ENCODE measurements at places on chromosomes 13 and 19. TPM values are rescaled to one million over a fixed set of nuclear protein-coding genes. Genes with fewer than 3 reads are reported as not detected.

GRCh38 chr19:2261438-2262172 lies 5.4 kb upstream of the JSRP1 start:
- no peaks in the 10 kb centered on the region for H3K36me3 ChIP-seq
- no peak for DNase-seq
- H3K4me1 ChIP-seq, result peaks cover 52% of the 10 kb centered on the region
- H3K4me3 ChIP-seq, result no peak overlapping the region
- H3K27ac ChIP-seq, result peak overlapping the region; percentile 1

GRCh38 chr19:57719424-57719823 lies 8.0 kb downstream of the ZNF671 start:
- no peak overlapping the region for H3K4me3 ChIP-seq
- peaks cover 34% of the 10 kb centered on the region for H3K36me3 ChIP-seq
- H3K4me1 ChIP-seq, result no peaks in the 10 kb centered on the region
- DNase-seq, result no peak
- H3K27me3 ChIP-seq, result no peaks in the 10 kb centered on the region

DNA sequence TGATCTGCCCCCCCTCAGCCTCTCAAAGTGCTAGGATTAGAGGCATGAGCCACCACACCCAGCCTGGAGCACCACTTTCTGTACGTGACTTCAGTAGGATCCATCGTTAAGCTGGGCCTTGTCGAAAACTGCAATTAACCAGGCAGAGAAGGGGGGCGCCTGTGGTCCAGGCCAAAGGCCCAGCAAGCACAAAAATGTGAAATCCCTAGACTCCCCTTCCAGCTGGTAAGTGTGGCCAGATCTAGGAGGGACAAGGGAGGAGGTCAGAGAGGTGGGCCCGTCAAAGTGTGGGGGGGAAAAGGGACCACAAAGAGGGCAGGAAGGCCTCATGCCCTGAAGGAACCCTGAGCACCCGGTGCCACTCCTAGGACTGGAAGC lies 13.8 kb downstream of the DDX39A start:
- no peak for DNase-seq
- no peaks in the 10 kb centered on the region for H3K27me3 ChIP-seq
- peak overlapping the region; percentile 64 for H3K27ac ChIP-seq
- H3K4me3 ChIP-seq, result no peak overlapping the region
- H3K36me3 ChIP-seq, result peaks cover 95% of the 10 kb centered on the region

Gene SMIM44
- total RNA-seq, result not detected

DNA sequence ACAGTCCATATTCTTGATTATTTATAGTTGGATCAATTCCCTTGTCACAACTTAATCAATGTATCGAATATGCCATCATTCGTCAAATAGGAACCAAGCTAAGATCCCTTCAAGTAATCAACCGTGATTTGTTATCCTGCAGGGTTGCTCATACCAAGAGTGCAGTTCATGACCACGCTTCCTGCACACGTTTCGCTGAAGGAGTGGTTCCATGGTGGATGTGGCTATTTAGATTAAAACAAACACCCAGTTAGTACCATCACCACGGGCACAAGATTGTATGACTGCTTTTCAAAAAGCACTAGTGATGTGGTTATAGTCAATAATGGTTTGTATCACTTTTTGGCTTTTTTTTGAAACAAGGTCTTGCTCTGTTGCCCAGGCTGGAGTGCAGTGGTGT lies 41.1 kb upstream of the CCNE1 start:
- no peaks in the 10 kb centered on the region for H3K27me3 ChIP-seq
- H3K36me3 ChIP-seq, result no peaks in the 10 kb centered on the region
- H3K4me1 ChIP-seq, result no peaks in the 10 kb centered on the region
- no peak for DNase-seq

DNA sequence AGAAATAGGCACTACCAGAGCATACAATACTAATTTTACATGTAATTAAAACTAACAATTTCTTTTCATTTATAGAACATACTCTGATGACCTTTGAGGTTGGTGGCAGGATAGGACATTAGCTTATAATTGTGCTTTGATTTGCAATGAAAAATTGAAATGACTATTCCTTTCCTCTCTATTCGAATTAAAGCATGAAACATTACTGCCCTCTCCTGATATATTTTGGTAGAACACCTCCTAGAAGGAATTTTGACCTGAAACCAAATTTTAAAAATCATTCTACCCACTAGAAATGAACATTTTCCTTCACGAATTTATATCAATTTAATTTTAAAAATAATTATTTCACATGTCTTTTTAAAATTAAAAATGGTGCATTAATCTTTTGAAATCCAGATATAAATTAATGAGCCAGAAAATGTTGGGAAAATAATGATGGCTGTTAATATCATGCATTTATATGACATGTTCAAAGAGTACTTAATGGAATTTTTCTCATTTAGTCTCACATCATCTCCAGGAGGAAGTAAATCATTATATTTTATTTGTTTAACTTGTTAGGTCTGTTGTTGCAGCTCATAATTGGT lies 556.3 kb upstream of the ARGLU1 start:
- H3K4me3 ChIP-seq, result no peak overlapping the region
- no peak overlapping the region for H3K27ac ChIP-seq
- no peaks in the 10 kb centered on the region for H3K27me3 ChIP-seq
- no peaks in the 10 kb centered on the region for H3K4me1 ChIP-seq
- no peak for DNase-seq

DNA sequence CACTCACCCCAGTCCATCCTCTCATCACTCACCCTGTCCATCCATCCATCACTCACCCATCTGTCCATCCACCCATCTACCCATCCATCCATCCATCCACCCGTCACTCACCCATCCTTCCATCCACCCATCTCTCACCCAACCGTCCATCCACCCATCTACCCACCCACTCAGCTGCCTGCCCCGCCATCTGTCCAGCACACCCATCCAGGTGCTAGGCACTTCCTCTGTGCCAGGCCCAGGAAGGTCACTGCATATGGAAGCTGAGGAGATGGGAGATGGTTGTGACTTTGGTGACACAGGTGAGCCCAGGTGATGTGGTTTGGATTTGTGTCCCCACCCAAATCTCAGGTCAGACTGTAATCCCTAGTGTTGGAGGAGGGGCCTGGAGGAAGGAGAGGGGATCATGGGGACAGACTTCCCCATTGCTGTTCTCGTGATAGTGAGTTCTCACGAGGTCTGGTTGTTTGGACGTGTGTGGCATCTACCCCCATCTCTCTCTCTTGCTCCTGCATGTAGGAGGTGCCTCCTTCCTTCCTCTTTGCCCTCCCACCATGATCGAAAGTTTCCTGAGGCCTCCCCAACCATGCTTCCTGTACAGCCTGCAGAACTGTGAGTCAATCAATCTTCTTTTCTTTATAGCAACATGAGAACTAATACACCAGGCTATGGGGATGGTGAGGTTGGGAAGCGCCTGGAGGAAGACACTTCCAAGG lies 15.9 kb upstream of the C13orf46 start:
- H3K27ac ChIP-seq, result no peak overlapping the region
- H3K4me1 ChIP-seq, result no peaks in the 10 kb centered on the region
- peaks cover 8% of the 10 kb centered on the region for H3K36me3 ChIP-seq

- no peaks in the 10 kb centered on the region for H3K27me3 ChIP-seq
- H3K4me1 ChIP-seq, result peaks cover 55% of the 10 kb centered on the region
- H3K36me3 ChIP-seq, result peaks cover 32% of the 10 kb centered on the region
- peak; percentile 36 for DNase-seq
- H3K27ac ChIP-seq, result peak overlapping the region; percentile 77
Measured at GRCh38 chr13:98476106-98476505, 100.8 kb downstream of the STK24 start.

GRCh38 chr13:35518337-35518946 lies 42.0 kb upstream of the MAB21L1 start:
- H3K27ac ChIP-seq, result no peak overlapping the region
- no peaks in the 10 kb centered on the region for H3K4me1 ChIP-seq
- H3K27me3 ChIP-seq, result no peaks in the 10 kb centered on the region
- no peak overlapping the region for H3K4me3 ChIP-seq
- no peaks in the 10 kb centered on the region for H3K36me3 ChIP-seq

GRCh38 chr13:112467236-112467635 lies 91.1 kb downstream of the SPACA7 start:
- no peak for DNase-seq
- H3K36me3 ChIP-seq, result no peaks in the 10 kb centered on the region
- no peaks in the 10 kb centered on the region for H3K4me1 ChIP-seq
- no peak overlapping the region for H3K4me3 ChIP-seq

Gene PLVAP
- total RNA-seq, result 0.72 TPM

DNA sequence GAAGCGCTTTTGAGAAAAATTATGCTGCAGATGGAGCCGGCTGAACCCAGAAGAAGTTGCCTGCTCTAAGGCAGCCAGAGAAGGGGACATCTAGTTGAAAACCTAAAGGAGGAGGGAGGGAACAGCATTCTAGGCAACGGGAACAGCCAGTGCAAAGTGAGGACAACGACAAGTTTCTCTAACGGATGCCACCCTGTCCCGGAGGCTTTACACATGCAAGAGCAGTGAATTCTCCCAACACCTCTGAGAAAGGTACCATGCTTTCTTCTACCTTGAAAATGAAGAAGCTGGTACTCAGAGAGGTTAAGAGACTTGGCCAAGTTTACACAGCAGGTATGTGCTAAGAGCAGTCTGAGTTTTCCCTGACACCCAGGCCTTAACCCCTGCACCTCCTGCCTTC lies 5.9 kb downstream of the IFNL3 start:
- DNase-seq, result no peak
- peaks cover 2% of the 10 kb centered on the region for H3K27me3 ChIP-seq
- H3K27ac ChIP-seq, result no peak overlapping the region
- H3K4me1 ChIP-seq, result peaks cover 27% of the 10 kb centered on the region

DNA sequence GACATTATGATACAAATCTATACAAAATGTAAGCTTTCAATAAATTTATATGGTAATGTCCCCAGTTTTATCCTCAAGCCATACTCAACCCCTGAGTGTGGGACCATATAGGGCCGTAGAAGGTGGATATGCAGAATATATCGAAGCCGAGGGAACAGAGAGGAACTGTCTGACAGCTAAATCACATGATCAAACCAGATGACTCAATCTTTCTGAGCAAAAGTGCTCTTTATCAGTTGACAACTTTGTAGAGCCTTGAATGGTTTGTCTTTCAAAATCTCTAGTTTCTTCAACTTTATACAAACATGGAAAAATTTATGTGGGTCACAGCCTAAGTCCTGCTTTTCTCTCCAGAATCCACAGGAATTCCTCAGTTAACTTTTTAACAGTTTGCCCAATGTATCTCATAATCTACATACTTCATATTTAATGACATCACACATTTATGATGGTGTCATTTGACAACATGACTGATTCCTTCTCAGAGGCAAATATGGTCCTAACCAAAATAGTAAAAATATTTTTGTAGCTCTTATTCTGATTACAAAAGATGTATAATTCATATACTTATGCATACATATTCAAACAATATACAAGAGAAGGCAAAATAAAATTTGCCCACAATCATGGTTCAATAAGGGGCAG lies 673.0 kb upstream of the GPC6 start:
- H3K36me3 ChIP-seq, result no peaks in the 10 kb centered on the region
- no peaks in the 10 kb centered on the region for H3K4me1 ChIP-seq
- no peaks in the 10 kb centered on the region for H3K27me3 ChIP-seq
- DNase-seq, result no peak

- no peak overlapping the region for H3K27ac ChIP-seq
- DNase-seq, result peak; percentile 38
- H3K4me1 ChIP-seq, result peaks cover 12% of the 10 kb centered on the region
- H3K36me3 ChIP-seq, result no peaks in the 10 kb centered on the region
- H3K27me3 ChIP-seq, result no peaks in the 10 kb centered on the region
Measured at GRCh38 chr19:14361824-14362223, 19.4 kb upstream of the ADGRE5 start.

Gene AP1M2
- total RNA-seq, result 1.1 TPM

GRCh38 chr13:40445557-40445990 lies 220.9 kb downstream of the FOXO1 start:
- H3K4me3 ChIP-seq, result no peak overlapping the region
- no peak overlapping the region for H3K27ac ChIP-seq
- peak; percentile 51 for DNase-seq

Gene RANBP3
- total RNA-seq, result 101 TPM

Gene WASF3
- 0.41 TPM for total RNA-seq

Gene KASH5
- not detected for total RNA-seq

GRCh38 chr13:99656092-99656745 lies 154.9 kb downstream of the TM9SF2 start:
- peaks cover 23% of the 10 kb centered on the region for H3K4me1 ChIP-seq
- no peaks in the 10 kb centered on the region for H3K27me3 ChIP-seq
- peak overlapping the region; percentile 36 for H3K4me3 ChIP-seq
- no peaks in the 10 kb centered on the region for H3K36me3 ChIP-seq

GRCh38 chr19:37876032-37876431 lies 30.4 kb downstream of the WDR87 start:
- no peak overlapping the region for H3K27ac ChIP-seq
- no peaks in the 10 kb centered on the region for H3K36me3 ChIP-seq
- no peak for DNase-seq
- peaks cover 3% of the 10 kb centered on the region for H3K27me3 ChIP-seq
- H3K4me1 ChIP-seq, result no peaks in the 10 kb centered on the region

Gene KLK13
- not detected for total RNA-seq

- no peak overlapping the region for H3K4me3 ChIP-seq
- H3K27me3 ChIP-seq, result no peaks in the 10 kb centered on the region
- H3K36me3 ChIP-seq, result no peaks in the 10 kb centered on the region
- DNase-seq, result no peak
- no peak overlapping the region for H3K27ac ChIP-seq
Measured at GRCh38 chr13:39196965-39197646, 158.8 kb downstream of the NHLRC3 start.

DNA sequence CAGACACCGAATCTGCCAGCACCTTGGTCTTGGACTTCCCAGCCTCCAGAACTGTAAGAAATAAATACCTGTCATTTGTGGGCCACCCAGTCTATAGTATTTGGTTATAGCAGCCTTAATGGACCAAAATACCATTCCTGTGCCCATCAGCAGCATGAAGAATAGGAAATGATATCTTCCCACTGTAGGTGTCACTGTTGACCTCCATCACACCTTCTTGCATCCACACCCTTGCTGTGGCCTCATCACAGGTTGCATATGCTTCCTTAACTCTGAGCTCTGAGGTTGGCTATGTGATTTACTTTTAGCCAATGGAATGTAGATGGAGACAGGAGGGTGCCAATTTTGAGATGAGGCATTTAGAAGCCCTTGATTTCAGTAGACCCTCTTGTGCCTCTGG lies 242.0 kb upstream of the TSHZ3 start:
- no peaks in the 10 kb centered on the region for H3K36me3 ChIP-seq
- no peak for DNase-seq
- peaks cover 5% of the 10 kb centered on the region for H3K27me3 ChIP-seq
- H3K4me1 ChIP-seq, result no peaks in the 10 kb centered on the region
- no peak overlapping the region for H3K4me3 ChIP-seq

GRCh38 chr13:72473321-72473720 lies 254.1 kb downstream of the MZT1 start:
- DNase-seq, result no peak
- H3K4me3 ChIP-seq, result no peak overlapping the region

DNA sequence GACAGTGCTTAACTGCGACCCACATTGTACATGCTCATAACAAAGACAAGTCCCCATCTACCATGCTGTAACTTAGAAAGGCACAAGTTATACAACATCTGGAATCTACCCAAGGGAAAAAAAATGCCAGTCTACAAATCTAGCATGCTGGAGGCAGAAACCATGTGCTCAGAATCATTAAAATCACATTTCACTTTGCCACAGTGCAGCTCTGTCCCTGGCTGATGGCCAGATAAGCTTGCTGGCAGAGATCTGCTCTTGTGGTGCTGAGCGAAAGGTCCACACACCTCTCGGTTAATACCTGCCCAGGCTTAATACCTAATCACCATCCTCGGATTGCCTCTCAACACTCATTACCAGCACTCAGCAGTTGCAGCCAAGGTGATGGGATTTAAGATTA lies 74.1 kb upstream of the UQCRFS1 start:
- peaks cover 2% of the 10 kb centered on the region for H3K4me1 ChIP-seq
- peaks cover 14% of the 10 kb centered on the region for H3K27me3 ChIP-seq
- no peaks in the 10 kb centered on the region for H3K36me3 ChIP-seq

- H3K4me3 ChIP-seq, result no peak overlapping the region
- no peaks in the 10 kb centered on the region for H3K36me3 ChIP-seq
- no peaks in the 10 kb centered on the region for H3K4me1 ChIP-seq
- DNase-seq, result peak; percentile 44
- H3K27ac ChIP-seq, result no peak overlapping the region
- no peaks in the 10 kb centered on the region for H3K27me3 ChIP-seq
Measured at GRCh38 chr19:18373892-18374629, 11.9 kb upstream of the GDF15 start.

All from T-cell (primary cell).